NCI-H2171 treated with DMSO at 0.1 percent for 48 hours (cell line): ENCODE measurements at places on chromosomes 16 and 17.

- no peak for DNase-seq
Measured at GRCh38 chr16:72554935-72555334, 383.0 kb upstream of the PMFBP1 start.

GRCh38 chr16:20859699-20860098 is 40.5 kb downstream of the DCUN1D3 start:
- DNase-seq = no peak

DNA sequence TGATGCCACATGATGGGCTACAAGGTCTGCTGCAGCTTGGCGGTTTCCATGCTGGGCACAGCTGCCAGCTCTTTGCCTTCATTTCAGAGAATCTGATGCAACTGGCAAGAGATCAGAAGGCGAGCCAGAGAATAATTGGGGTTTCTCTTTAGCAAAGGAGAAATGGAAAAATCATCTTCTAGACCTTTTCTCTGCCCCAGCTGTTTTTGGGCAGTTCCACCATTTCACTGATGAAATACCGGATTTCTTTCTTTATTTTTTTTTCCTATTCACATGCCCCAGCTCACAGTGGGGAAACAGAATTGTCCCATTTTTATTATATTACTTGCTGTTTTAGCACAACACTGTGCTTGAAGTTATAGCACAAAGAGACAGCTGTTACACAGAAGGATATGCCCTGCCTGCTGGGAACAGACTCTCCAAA is 439.3 kb upstream of the GOT2 start:
- no peak for DNase-seq

DNA sequence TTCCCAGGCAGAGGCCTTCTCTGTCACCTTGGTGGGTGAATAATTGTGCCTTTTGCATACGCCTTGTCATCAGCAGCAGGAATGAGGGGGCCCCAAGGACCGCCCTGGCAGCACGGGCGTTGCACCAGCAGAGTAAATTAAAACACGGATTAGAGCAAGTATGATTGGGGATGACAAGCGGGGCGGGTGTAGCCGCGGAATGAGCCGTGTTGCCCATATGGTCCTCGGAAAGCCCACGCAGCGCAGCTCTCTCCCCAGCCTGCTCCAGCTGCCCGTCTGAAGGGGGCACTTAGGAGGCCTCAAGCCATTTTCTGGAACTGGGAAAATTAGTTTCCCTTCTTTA is 299.4 kb upstream of the IRX3 start:
- DNase-seq = peak; percentile 39

GRCh38 chr17:62791767-62792446 is 16.2 kb downstream of the MARCHF10 start:
- DNase-seq = no peak
